Stimulated activated naive B cell treated with anti-CD40 and anti-IgM and Interleukin-4, amounts not matched to agents 10 μg/mL and 1 μg/mL and 100 μg/mL, for 72 hours (primary cell): ENCODE measurements at places on chromosomes 7 and 10.

DNA sequence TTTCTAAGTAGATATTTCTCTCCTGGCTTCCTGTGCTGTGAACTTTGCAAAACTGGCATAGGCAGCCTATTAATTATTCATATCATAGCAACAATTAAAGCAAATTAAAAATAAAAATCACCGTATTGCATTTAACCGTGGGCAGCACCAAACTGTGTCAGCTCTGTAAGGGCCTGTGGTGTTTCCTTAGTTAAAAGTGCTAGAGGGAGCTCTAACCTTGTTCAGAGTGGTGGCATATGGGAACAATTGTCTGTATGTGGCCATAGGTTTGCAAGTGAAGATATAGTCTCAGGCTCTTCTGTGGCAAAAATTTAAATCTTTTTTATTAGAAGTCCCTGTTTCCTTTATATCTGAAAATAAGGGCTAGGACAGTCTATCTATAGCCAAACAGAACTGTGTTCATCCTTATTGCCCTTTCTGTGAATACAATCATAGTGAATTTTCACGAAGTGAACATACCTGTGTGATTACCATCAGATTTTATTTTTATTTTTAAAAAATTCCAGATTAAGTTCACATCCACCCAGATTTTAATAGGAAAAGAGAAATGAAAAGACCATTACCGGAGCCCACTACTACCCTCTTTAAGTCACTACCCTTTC lies 92.6 kb downstream of the POLL start:
- no peaks in the 10 kb centered on the region for H3K27me3 ChIP-seq
- DNase-seq, result no peak
- no peak overlapping the region for H3K4me3 ChIP-seq
- no peaks in the 10 kb centered on the region for H3K4me1 ChIP-seq
- no peak overlapping the region for H3K27ac ChIP-seq

- no peak overlapping the region for H3K27ac ChIP-seq
- H3K27me3 ChIP-seq, result no peaks in the 10 kb centered on the region
- H3K36me3 ChIP-seq, result no peaks in the 10 kb centered on the region
- DNase-seq, result no peak
Measured at GRCh38 chr7:79876848-79877252, 257.8 kb upstream of the GNAI1 start.

DNA sequence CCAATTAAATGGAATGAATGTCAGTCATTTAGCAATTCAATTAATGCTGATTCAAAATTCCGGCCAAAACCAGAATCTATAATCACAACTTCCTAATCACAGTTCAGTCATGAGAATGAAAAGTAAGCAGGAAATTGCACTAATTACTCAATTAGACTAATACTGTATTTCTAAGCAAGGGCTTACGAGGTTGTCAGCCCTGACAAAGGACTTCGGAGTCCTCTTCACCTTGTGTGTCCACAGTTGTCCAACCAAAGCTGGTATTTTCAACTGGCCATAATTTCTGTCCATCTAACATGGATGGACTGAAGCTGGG lies 17.4 kb downstream of the CPA1 start:
- H3K36me3 ChIP-seq, result peaks cover 10% of the 10 kb centered on the region
- H3K4me1 ChIP-seq, result peaks cover 14% of the 10 kb centered on the region
- H3K4me3 ChIP-seq, result no peak overlapping the region
- no peak overlapping the region for H3K27ac ChIP-seq
- DNase-seq, result no peak
- no peaks in the 10 kb centered on the region for H3K27me3 ChIP-seq

DNA sequence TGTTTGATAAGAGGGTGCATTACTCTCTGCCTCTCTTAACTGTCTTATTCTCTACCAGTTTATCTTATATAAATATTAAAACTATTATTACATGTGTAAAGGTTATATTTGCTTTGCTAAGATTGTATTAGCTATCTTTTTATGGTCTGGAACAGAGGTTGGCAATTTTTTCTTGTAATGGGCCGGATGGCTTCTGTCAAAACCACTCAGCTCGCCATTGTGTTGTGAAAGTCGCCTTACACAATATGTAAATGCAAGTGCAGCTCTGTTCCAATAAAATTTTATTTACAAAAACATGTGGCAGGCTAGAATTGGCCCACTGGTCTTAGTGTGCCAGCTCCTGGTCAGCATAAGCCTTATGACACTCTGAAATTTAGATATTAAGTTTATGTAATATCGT lies 185.8 kb downstream of the SDK1 start:
- peaks cover 21% of the 10 kb centered on the region for H3K27me3 ChIP-seq
- no peaks in the 10 kb centered on the region for H3K36me3 ChIP-seq
- H3K27ac ChIP-seq, result no peak overlapping the region
- no peak for DNase-seq
- peaks cover 7% of the 10 kb centered on the region for H3K4me1 ChIP-seq

DNA sequence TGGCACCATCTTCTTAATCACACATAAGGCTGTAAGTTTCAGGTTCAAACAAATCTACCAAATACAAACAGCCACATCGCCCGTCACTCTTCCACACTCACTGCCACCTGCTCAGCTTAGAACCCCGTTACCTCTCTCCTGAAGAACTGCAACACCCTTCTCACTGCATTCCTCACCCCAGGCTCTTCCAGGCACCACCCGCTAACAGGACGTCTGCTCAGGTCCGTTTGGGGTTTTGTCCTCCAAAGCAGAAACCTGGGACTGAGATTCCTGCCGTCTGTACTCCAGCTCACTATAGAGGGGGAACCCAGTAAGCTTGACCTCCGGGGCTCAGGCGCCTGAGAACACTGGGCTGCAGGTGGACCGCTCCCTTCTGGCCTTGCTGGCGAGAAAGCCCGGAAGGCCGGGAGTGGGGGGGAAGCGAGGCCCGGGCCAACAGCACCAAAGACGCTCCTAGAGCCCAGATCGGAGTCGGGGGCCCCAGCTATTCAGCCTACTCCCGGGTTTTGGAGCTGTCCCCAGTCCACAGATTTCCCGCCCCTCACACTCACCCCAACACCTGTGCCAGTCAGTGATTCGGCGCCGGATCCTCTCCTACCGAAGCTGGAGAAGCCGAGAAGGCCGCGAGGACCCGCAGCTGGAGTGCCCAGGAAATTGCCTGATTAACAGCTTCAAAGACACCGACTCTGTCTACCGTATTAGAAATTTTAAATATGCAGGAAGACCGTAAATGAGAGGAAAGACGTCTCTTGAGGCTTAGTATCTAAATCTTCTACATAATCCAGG lies at the start of gene AP3M1:
Gene AP3M1, minus strand, starts transcription at position 625 of the 786 bp plus-strand sequence. CDS start 12,449 bp downstream, outside the sequence.
- H3K36me3 ChIP-seq, result peaks cover 12% of the 10 kb centered on the region
- peaks cover 50% of the 10 kb centered on the region for H3K4me1 ChIP-seq
- peak; percentile 11 for DNase-seq
- H3K27ac ChIP-seq, result no peak within 1 kb of the TSS

GRCh38 chr10:23786594-23786993 lies 347.7 kb downstream of the OTUD1 start:
- DNase-seq, result no peak
- H3K27ac ChIP-seq, result no peak overlapping the region
- no peak overlapping the region for H3K4me3 ChIP-seq
- peaks cover 10% of the 10 kb centered on the region for H3K27me3 ChIP-seq
- H3K36me3 ChIP-seq, result no peaks in the 10 kb centered on the region

- H3K27me3 ChIP-seq, result no peaks in the 10 kb centered on the region
- peaks cover 6% of the 10 kb centered on the region for H3K36me3 ChIP-seq
- DNase-seq, result no peak
Measured at GRCh38 chr10:90985321-90985933, 64.5 kb upstream of the ANKRD1 start.

- H3K27ac ChIP-seq, result no peak overlapping the region
- no peak for DNase-seq
- H3K4me3 ChIP-seq, result no peak overlapping the region
- peaks cover 7% of the 10 kb centered on the region for H3K4me1 ChIP-seq
Measured at GRCh38 chr7:139526578-139527544, 3.4 kb downstream of the CLEC2L start.

GRCh38 chr7:137685433-137686164 lies 161.2 kb downstream of the DGKI start:
- H3K36me3 ChIP-seq, result no peaks in the 10 kb centered on the region
- H3K4me1 ChIP-seq, result no peaks in the 10 kb centered on the region
- H3K4me3 ChIP-seq, result no peak overlapping the region
- no peak overlapping the region for H3K27ac ChIP-seq

DNA sequence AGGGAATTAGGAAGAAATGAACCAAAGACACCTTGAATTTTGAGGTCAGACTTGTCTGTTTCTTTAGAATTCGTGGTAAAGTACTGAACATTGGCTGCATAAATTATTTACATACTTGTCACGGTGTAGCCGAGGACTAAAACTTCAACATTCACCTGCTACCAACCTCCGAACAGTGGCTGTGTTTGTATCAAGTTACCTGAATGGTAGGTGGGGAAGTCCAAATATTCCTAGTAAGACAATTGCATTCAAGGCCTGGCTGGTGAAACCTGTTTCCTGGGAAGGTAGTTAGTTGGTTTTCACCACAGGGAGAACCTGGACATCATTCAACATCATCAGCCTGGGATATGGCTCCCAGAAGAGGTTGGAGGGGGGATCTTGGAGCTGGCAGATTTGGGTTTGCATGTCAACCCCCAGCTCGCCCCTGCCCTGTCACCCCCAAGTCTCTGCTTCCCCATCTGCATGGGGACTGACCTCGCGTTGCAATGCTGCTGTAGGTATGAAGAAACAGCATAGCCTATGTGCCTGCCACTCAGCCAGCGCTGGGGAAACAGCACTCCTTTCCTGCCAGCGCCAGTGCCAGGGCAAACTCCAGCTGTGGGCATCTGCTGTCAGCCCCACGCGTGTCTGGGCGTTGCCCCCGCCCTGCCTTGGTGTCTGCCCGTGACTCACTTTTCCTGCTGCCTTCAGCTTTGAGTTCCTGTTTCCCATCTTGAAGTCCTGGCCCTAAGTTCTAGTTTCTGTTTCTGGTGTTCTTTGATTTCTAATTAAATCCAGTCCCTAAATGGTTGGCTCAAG lies 12.7 kb upstream of the LARP4B start:
- peak; percentile 33 for DNase-seq
- H3K27me3 ChIP-seq, result peaks cover 1% of the 10 kb centered on the region

DNA sequence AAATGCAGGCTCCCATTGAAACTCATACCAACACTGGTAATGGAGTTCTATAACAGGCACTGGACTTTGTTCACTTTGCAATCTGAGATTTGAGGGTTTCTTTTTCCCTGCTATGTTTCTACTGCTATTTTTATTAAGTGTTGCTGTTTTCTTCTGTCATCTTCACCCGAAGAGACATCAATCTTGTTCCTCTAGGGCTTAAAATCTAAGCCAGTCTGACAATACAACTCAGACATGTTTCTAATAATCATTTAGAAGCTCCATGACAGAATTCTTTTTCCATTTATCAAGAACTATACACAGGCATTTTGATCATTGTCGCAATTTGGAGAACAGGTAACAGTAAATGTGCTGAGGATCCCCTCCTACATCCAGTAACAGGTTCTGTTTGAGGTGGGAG lies 98.5 kb upstream of the GNAI1 start:
- no peak for DNase-seq
- no peaks in the 10 kb centered on the region for H3K36me3 ChIP-seq
- no peaks in the 10 kb centered on the region for H3K4me1 ChIP-seq
- H3K27me3 ChIP-seq, result peaks cover 5% of the 10 kb centered on the region
- H3K27ac ChIP-seq, result no peak overlapping the region
